ENCODE measurements at places on chromosomes 11 and 22.

GRCh38 chr22:32075997-32076760 is 33.1 kb downstream of the SLC5A1 start:
- DNase-seq = no peak

GRCh38 chr11:74316772-74317505 is 5.5 kb upstream of the P4HA3 start:
- no peak for DNase-seq

GRCh38 chr11:2098691-2099515 is 40.3 kb downstream of the IGF2 start:
- no peak for DNase-seq

DNA sequence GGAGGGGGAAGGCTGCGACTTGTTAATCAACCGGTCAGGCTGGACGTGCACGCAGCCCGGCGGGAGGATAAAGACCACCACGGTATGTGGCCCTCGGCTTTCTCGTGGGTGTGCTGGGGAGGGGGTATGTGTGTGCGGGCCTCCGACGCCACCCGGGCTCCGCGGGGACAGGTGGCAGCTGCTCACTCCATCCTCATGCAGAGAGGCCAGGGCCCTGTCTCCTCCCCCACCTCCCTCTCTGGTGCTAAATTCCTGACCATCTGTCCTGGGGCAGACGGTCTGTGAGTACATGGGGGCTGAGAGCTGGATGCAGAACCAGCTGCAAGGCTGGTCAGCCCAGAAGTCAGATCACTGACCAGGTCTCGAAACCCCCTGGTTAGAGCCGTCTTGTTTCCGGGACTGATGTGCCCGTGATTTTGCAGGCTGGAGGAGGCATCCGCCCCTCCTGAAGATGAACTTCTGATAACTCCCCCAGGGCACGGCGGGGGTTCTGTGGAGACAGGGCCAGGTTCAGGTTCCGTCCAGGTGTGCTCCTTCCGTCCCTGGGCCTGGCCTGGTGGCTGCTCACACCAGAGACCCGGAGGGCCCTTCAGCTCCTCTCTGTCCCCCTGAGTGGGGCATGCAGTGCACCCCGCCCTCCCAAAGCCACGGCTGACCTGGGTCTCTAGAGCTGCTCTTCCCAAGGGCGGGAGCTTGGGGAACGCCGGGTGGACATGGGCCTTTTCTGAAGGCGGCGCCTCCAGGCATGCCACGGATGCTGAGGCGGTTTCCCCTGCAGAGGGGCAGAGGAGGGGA is 1119.7 kb downstream of the BRD1 start:
- DNase-seq = no peak

DNA sequence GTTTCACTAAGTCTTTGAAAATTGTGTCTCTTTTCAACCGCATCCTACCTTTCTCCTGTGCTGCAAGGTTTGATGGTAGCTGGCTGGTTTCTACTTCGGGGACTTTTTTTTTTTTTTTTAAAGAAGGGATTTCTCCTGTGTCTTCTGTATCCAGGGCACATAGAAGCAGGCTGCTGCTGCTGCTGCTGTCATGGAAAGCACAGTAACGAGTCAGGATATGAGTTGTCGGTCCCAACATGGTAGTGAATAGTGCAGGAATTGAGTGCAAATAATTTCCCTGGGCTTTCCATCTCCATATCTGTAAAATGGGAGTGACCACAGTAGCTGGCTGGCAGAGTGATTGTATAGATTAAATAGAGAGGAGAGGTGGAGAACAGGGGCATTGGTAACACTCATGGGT is 118.3 kb upstream of the NAV2 start:
- no peak for DNase-seq

- peak; percentile 59 for DNase-seq
Observed at GRCh38 chr22:40387746-40388145, 17.4 kb downstream of the SGSM3 start.

GRCh38 chr22:50032941-50033601 is 20.5 kb upstream of the IL17REL start:
- no peak for DNase-seq

DNA sequence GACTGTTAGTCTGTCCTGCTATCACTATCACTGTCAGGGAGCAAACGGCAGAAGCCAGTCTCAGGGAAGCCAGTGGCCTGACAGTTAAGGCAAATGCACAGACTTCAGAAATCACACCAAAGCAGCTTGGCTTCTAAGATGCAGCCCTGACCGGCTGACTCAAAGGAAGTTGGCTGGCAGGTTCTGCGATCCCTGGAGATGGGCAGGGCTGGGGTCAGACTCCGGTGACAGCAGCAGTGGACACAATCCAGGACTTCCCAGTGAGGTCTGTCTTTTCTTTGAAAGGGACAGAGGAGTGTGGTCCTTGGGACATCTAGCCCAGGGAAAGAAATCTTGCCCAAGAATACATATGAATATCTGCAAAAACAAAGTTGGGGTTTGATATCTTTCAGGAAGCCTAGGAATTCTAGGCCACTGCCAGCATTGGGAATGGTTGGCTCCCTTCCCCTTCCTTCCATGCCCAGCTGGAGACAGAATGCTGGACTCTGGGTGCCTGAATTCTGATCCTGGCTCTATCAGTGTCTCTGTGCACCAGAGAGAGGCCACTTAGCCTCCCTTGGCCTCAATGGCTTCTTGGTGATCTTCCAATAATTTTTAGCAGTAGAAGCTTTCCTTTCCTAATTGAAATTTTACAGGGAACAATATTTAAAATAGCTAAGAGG is 108.9 kb downstream of the KIRREL3 start:
- DNase-seq = no peak

GRCh38 chr11:134486106-134486505 is 74.1 kb upstream of the B3GAT1 start:
- no peak for DNase-seq

DNA sequence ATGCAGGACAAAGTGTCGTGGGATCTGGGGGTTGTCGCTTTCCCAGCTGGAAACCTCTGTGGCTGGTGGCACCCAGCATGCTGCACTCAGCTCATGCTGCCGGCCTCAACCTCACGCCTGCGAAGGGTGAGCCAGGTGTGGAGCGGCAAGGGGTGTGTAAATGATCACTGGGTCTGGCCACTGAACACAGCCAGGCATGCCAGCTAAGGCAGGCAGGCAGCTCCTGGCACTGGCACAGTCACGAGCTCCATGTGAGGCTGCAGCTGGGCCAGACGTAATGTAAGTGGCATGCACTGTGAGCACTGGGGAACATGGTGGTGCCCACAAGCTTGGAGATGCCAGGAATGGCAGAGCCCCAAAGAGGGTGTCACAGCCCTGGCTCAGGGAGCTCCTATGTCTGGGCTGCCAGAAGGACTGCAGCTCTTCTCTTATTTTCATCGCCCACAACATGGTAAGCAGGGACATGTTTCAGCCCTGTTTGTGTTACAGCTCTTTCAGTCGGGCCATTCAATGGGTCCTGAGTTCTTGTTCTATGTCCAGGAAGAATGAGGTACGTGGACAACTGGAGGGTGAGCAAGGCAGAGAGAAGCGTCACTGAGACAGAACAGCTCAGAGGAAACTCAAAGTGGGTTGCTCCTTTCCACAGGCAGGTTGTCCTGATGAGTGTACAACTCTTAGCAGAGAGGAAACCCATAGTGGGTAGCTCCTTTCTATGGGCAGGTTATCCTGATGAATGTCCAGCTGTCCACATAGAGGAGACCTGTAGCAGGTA is 403.8 kb downstream of the CNTN5 start:
- no peak for DNase-seq

GRCh38 chr11:3109921-3110706 is 52.9 kb upstream of the CARS1 start:
- DNase-seq = peak; percentile 63

DNA sequence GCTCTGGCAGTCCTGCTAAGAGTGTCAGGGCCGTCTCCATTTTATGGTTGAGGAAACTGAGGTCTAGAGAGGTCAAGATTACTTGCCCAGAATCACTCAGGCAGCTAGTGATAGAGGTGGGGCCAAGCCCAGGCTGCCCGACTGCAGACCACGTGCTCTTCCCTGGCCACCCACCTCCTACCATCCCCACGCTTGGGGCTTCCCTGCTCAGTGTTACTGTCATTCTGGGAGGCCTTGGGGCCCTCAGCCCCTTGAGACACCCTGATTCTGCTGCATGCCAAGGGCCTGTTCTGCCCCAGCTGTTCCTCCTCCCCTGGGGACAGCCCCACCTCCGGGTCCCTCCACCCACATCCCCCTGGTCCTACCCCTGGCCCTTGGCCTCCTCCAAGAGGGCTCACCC is 17.2 kb upstream of the TAB1 start:
- no peak for DNase-seq

GRCh38 chr11:12007769-12008737 is at the start of gene DKK3:
Gene DKK3 (minus strand): TSS chr11:12008626. CDS start chr11:12008582, 44 bp downstream.
- peak; percentile 67 for DNase-seq

DNA sequence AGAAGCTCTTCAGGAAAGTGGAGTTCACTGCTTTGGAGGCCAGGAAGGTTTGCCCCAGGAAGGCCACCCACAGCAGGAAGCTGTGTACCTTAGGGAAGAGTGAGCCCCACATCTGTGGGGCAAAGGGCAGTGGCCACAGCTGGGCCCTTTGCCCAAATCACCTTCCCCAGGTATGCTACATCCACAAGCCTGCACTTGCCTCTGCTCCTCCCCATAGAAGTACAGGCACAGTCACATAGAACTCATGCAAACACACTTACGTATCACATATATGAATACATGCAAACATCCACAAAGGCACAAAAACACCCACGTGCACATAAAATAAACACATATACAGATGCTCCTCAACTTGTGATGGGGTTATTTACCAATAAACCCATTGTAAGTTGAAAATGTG is 2.1 kb downstream of the TRIM29 start:
- DNase-seq = no peak

DNA sequence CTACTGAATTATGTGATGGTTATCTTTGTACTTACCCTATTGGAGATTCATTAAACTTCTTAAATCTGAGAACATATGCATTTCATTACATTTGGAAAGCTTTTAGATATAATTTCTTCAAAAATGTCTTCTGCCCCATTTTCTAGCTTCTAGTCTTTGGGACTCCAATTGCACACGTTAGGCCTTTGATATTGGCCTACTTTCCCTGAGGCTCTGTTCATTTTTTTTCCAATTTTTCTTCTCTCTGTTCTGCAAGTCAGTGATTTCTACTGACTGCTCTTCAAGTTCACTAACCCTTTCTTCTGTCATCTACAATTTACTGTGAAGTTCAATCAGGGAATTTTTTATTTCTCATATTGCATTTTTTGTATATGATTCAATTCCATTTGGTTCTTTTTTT is 43.0 kb downstream of the FZD4 start:
- no peak for DNase-seq

- no peak for DNase-seq
Observed at GRCh38 chr11:74412321-74412720, 14.1 kb upstream of the PGM2L1 start.

DNA sequence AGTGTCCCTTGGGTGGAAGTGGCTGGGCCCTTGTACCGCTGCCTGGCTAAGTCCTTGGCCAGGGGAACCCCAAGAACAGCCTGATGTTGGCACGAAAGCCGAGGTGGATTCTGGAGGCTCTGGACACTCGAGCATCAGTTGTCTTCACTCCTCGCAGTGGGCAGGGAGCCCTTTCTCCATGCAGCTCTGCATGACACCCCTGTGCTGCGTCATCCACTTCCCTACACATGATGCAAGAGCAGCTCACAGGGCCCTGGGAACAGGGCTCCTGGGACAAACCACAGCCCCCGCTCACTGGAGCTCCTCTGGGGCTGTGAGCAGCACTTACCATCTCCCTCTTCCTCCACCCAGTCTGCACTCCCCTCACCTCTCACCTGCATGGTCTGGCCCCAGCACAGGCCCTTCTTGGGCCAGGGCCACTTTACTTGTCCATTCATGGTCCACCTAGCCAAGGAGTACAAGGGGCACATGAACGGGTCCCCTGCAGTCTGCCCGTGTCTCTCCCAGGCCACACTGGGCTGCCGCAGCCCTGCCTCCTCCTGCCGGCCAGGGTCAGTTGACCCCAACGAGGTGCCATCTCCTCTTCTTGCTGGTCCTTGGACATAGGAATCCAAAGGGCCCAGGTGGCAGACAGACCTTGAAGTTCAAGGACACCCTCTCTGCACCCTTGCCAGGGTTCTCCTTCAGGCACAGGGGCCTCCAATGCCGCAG is 66.5 kb downstream of the IGF2 start:
- DNase-seq = no peak

DNA sequence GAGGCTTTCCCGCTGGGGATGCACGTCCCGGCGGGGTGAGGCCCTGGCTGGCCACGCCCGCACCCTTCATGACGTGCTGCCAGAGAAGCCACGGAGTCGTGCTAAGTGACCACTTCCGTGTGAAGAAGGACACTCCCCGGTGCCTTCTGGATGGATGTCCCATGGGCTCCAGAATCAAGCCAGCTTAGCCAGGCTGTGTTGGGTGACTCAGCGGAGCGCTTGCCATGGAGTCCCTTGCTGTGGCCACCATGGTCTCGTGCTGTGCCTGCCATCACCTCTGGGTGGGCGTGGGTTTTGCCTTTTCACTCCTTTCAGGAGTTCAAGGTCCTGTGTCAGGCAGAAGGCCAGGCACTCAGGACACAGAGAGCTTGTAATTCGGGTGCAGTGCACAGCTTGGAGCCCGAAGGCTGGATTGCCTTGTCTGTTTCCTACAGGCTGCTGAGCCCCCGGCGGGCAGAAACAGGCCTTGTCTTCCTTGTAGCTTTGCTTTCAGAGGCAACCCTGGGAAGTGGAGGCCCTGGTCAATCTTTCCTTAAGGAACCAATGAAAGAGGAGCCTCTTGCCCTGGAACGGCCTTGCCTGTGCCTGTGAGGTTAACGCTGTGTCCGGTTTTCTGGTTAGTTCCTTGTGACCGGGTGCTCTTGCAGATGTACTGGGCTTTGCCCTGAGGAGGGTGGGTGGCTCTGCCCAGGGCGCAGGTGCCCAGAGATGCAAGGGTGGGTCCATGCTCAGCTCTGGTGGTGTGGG is 268.6 kb downstream of the TBC1D22A start:
- no peak for DNase-seq

DNA sequence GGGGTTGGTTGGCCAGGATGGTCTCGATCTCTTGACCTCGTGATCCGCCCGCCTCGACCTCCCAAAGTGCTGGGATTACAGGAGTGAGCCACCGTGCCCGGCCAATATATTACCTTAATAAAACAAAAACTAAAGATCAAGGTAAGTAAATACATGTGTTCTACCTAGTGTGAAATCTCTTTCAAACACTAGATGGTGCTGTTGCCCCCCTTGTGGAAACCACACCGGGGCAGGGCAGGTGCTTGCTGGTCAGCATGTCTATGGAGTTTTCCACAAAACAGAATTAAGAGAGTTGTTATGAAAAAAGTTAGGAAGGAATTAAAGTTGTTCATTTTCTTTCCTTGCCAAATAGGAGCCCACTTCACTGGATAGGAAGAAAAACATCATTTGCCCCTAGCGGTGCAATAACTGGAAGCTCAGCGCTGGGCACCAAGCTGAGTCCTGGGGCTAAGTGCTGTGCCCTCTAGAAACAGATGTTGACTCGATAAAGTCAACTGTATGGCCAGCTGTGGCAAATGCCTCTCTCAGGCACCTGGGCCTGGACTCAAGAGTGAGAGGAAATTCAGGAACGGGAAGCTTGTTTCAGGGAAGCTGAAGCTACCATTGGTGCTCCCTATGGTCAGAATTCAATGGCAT is 6.3 kb upstream of the KCNJ5 start:
- peak; percentile 74 for DNase-seq

DNA sequence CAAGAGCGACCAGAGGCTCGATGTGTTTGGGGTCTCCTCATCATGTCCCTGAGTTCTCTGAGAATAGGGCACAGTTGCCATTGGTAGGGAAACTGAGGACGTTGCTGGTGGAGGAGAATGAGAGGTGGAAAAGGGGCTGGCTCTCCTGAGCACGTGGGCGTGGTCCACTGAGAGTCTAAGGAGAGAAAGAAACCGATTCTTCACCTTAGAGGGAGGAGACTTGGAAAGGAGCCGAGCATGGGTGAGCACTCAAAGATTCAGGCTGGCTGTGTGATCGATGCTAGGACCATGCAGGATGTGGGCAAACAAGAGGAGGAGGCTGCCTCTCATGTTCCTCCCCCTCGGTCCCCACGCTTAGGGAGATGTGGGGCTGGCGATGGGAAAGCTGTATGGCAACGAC is 19.8 kb upstream of the TLCD5 start:
- no peak for DNase-seq

Data from NCI-H69 (cell line).